ENCODE measurements at places on chromosomes 7 and 10. TPM values are rescaled to one million over a fixed set of nuclear protein-coding genes. Genes with fewer than 3 reads are reported as not detected.

Gene ANKRD30A
- total RNA-seq = 1.2 TPM

Gene GOLGA7B
- total RNA-seq = 0.04 TPM

Gene ADARB2
- 0.21 TPM for total RNA-seq

Gene RBP3
- not detected for total RNA-seq

Gene TLL2
- 0.31 TPM for total RNA-seq

Gene ASL
- 48.8 TPM for total RNA-seq

Gene CPA5
- total RNA-seq = not detected

Gene SEC31B
- total RNA-seq = 0.31 TPM

Gene PARD3
- total RNA-seq = 18.3 TPM

Measured in H4 (cell line).